ENCODE measurements at places on chromosomes 5 and 9.

GRCh38 chr5:56529666-56530430 is 285.5 kb upstream of the MAP3K1 start:
- DNase-seq: no peak

- no peak for DNase-seq
Observed at GRCh38 chr5:92923885-92924284, 657.1 kb downstream of the NR2F1-AS1 start.

DNA sequence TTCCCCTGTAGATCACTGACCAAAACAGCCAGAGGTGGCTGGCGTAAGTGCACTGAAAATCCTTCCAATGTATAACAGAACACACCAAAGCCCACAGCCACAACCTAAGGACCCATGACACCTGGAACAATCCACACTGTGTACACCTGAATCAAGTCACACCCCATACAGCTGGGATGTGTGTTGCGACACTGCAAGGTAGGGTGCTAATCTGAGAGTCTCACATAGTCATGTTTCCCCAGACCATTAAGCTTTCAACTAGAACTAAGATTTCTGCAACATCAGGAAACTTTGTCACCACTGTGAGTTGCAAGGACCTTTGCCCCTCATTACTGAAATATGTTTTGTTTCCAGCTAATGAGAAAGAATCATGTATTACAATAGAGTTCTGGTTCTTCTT is 59.4 kb downstream of the MED27 start:
- DNase-seq: no peak

GRCh38 chr5:124935065-124935464 is 188.6 kb upstream of the ZNF608 start:
- DNase-seq: no peak

All from activated effector memory CD4-positive, alpha-beta T cell treated with Interleukin-2 at 50 U/mL for 16 hours (primary cell).